ENCODE measurements at places on chromosomes 3 and 15. TPM values are rescaled to one million over a fixed set of nuclear protein-coding genes. Genes with fewer than 3 reads are reported as not detected.
A peak's percentile ranks its signal among the peaks of the same experiment; 100 is the strongest.

DNA sequence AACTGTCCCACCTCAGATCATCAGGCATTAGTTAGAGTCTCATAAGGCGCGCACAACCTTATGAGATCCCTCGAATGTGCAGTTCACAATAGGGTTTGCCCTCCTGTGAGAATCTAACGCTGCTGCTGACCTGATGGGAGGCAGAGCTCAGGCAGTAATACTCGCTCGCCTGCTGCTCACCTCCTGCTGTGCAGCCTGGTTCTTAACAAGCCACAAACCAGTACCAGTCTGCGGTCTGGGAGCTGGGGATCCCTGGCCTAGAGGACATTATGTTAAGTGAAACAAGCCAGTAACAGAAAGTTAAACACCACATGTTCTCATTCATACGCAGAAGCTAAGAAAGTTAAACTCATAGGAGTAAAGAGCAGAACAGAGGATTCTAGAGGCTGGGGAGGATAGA lies 47.0 kb downstream of the MAP3K13 start:
- no peak for DNase-seq

DNA sequence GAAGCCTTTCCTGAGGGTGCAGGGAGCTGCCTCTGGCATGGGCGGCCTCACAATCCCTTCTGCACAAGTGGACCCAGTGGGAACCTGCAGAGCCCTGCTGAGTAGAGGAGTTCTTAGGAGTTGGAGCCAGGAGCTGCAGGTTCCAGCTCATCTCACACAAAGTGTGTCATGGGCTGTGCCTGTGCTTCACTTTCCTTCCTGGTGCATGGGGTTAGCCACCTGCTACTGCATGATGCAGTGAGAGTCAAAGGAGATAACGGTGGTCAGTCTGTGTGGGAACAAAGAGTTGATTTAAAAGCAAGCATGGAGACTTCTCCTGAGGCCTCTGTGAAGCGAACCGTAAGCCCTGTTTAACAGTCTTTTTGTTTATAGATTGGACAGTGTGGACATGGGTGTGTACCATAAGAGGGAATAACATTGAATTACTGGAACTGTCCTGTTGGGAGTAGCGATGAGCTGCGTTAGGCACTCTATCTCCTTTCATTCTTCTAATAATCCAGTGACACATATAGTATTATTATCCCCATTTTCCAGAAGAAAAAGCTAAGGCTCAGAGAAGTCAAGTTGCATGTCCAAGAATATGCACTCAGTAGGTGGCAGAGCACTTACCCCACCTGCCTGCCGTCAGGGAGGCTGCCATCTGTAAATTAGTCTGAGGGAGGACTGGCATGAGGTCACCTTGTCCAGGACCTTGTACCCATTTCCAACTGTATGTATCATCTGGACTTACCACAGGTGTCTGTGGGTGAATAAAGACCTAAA lies 68.7 kb upstream of the PRR23C start:
- DNase-seq, result no peak

Gene ZBBX
- total RNA-seq, result not detected

Gene ZNF662
- total RNA-seq, result 5.0 TPM

- DNase-seq, result peak; percentile 67
These were observed 53.8 kb downstream of the SST start for GRCh38 chr3:187616307-187616972.

- DNase-seq, result peak; percentile 56
These were observed 27.1 kb downstream of the CPN2 start for GRCh38 chr3:194323785-194324735.

DNA sequence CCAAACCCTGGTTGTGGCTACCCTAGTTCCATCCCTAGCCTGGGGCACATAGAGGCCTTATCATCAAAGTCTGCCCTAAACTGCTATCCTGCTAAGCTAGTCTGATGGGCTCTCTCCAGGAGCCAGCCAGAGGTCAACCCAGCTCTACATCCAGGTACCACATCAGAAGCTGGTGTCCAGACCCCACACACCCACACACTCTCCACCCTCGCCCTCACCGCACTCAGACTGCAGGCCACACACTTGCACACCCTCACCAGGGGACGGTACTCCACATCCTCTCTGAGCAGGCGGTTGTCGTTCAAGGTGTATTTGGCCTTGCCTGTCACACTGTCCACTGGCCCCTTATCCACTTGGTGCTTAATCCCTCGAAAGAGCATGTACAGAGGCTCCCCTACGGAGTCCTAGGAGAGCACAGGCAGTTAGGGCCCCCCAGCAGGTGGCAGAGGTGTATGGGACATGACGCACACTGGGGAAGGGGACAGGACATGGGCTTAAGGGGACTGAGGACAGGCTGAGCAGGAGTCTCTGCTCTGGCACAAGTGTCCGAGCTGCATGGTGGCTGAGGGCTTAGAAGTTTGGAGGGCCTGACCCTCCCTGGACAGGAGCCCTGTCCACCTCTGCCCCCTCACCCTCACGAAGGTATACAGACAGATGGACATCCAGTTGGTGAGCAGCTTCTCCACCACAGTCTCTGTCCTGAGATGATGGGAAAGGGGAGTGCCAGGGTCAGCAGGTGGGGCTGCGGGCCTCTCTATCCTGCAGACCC lies 18.1 kb downstream of the PLXNB1 start:
- no peak for DNase-seq

Gene DNAJB11
- total RNA-seq, result 29.7 TPM

- peak; percentile 67 for DNase-seq
These were observed at the start of gene PLCL2 for GRCh38 chr3:16884748-16885592. PLCL2 (plus strand) TSS chr3:16884955; CDS start chr3:16885040, 85 bp downstream.

DNA sequence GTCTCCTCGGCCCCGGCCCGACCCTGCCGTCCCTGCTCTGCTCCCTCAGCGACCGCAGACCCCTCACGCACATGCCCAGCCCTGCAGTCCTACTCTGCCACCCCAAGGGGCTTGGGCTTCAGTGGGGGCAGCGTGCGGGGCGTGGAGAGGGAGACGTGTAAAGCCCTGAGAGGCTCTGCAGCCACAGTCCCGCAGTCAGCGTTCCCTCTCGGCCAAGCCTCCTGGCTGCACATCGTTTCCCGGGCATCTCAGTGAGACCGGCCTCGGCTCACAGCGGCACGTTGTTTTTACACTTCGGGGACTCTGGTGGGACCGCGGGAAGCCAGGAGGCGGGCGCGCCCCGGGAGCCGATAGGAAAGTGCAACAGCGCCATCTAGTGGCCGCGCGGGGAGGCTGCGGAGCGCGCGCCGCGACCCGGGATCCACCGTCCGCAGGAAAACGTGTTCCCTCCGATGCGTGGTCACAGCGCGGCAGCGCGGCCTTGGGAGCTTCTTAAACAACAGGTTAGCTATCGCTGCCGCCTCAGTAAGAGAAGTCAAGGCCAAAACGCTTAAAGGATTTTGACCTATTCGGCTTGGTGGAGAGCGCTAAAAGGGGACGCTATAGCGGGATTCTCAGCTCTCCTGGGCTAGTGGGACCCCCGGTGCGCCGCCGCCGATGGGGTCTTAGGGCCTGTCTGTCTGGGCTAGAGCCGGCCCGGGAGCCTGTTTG lies 226.8 kb upstream of the IGF1R start:
- DNase-seq, result peak; percentile 65

GRCh38 chr15:37903919-37904625 lies 30.4 kb upstream of the TMCO5A start:
- DNase-seq, result no peak

GRCh38 chr3:88000853-88001252 lies 58.0 kb downstream of the CGGBP1 start:
- DNase-seq, result no peak

DNA sequence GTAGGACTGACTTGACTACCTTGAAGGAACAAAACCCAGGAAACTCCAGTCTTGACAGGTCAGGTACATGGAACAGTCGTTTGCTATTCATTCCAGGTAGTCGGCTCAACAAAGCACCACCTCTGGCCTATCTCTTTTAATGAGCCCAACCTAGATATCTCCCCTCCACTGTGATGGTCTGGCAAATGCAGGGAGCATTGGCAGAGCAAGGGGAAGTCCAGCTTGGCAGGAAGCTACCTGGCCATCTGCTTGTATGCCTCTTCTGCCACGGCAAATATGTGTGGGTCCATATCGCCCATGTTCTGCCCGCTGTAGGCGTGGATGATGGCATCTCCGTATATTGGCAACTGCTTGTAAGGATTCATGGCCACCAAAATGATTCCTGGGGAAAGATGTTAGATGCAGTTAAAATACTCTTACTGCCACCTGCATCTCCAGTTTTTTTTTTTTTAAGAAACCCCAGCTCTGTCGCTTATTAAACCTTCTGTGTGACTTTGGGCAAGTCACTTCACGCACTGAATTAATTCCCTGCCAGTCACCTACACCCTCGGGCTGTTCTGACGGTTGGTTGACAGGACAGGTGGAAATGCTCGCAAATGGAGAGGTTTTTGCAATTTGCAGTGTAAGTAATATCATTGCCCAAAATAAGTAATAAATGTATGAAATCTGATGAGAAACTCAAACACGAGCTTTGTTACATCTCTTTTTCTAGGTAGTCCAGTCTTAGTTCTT lies 16.8 kb downstream of the MYO5C start:
- no peak for DNase-seq

GRCh38 chr3:112297714-112298113 lies 3.7 kb upstream of the SLC9C1 start:
- no peak for DNase-seq

- no peak for DNase-seq
These were observed 2.3 kb upstream of the EDEM1 start for GRCh38 chr3:5185093-5185673.

Gene CMTM7
- total RNA-seq, result 72.3 TPM

GRCh38 chr3:119125742-119126504 lies 20.0 kb upstream of the TEX55 start:
- DNase-seq, result no peak

- no peak for DNase-seq
These were observed 51.2 kb downstream of the UBE2E2 start for GRCh38 chr3:23254282-23254681.

Gene KBTBD13
- not detected for total RNA-seq

DNA sequence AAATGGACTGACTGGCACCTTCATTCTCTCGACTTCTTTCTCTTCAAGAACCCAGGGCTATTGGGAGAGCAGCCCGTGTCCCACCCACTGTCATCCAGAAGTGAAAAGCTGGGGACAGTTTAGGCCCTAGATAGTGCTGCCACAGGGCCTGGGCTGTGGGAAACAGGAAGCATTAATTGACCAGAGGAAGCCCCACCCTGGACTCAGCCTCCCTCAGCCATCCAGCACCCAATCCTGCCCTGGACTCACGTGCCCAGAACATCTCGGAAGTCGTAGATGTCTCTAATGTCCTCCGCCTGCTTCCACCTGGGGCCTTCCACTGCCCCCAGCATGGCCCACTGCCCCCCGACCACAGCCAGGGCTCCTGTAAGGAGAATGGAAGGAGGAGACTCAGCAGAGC lies 2.3 kb downstream of the CAMK1 start:
- DNase-seq, result no peak

Gene OIP5
- total RNA-seq, result 15.3 TPM

GRCh38 chr15:31292391-31293015 lies 34.1 kb upstream of the KLF13 start:
- no peak for DNase-seq

GRCh38 chr3:110413807-110414748 lies 657.5 kb upstream of the NECTIN3 start:
- DNase-seq, result no peak

- DNase-seq, result no peak
These were observed 467 bp downstream of the TIPIN start for GRCh38 chr15:66356077-66356358.

Gene ERICH6
- 0.19 TPM for total RNA-seq

GRCh38 chr15:45328663-45329062 lies 49.7 kb downstream of the GATM start:
- no peak for DNase-seq

Gene GPR171
- total RNA-seq, result 83.7 TPM

Gene EHHADH
- total RNA-seq, result 5.3 TPM

Gene TMC3
- total RNA-seq, result not detected

DNA sequence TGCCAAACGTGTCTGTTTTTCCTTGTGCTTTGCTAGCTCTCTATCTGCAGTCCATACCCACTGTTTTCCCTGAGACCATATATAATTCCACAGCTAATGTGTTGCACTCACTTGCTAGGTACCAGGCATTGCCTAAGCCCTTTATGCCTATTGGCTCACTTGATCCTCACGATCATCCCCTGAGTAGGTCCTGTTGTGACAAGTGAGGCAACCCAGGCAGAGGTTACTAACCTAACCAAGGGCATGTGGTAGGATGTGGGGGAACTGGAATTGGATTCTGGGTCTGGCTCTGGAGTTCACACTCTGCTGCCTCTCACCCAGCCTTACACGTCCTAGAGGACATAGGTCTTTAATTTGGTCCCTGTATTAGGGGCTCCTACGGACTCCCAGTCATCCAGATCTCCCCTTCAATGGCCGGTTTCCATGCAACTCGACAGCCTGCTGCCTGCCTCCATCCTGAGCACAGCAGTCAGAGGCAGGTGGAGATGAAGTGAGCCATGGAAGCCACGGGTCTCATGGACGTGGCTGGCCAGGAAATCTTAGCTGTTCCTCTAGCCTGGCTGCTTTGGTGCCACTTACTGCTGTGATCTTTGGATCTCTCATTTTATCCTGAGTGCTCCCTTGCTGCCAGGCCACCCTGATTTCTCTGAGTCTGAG lies 38.9 kb upstream of the MYZAP start:
- DNase-seq, result no peak

Gene AGBL1
- 0.14 TPM for total RNA-seq

Gene SERPINI2
- not detected for total RNA-seq

Gene PLA2G4D
- total RNA-seq, result not detected

- no peak for DNase-seq
These were observed 196.1 kb downstream of the UBE2E2 start for GRCh38 chr3:23399221-23399620.

DNA sequence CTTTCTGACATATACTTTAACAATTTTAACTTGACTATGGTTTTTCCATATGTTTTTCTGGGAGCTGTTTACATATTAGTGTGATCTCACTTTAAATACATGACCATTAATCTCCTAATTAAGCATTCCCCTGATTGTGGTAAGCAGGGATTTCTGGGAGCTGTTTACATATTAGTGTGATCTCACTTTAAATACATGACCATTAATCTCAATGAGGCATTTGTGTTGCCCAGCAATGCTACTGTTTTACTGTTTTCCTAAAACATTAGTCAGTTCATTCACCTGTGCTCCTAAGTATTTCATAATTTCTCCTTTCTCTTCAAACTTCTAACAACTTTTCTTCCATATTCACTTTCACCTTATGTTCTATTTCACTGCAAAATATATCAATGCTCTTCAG lies 3.6 kb upstream of the GRAMD1C start:
- DNase-seq, result no peak

Gene C3orf22
- total RNA-seq, result not detected

Gene MKRN2OS
- not detected for total RNA-seq

DNA sequence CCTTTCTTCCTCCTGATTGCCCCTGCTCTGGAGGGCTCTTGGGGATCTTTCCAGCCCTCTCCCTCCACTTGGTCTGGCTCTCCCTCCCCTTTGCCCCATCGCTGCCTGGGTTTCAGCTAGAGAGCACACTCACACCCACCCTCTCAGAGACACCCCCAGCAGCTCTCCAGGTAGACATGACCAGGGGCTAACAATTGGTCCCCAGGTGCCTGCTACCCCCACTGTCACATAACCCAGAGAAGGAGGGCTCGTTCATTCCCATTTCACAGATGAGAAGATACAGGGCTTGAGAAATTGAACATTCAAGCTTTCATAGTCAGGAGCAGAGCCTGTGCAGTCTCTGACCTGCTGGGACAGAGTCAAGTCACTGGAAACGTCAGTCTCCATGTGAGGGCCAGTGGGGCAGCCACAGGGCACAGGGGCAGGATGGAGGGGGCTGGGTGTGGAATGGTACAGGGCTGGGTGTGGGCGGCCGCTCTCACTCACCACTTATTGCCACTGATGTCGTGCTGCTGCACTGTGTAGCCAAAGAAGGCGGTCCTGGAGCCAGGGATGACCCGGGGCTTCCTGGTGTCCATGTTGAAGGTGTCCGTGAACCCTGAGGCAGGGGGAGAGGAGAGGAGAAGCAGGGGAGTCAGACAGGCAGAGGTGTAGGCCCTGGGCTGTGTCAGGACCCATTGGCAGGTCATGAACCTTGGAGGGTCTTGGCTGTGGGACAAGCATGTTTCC lies 29.4 kb downstream of the ITGA11 start:
- DNase-seq, result no peak

Gene XXYLT1
- total RNA-seq, result 6.6 TPM

Measured in activated T-cell treated with anti-CD3 and anti-CD28 coated beads, Interleukin-2, amount 50 U/mL, for 72 hours (primary cell).